NCI-H1436 treated with DMSO at 0.1 percent for 48 hours (cell line): ENCODE measurements at places on chromosomes 12 and 14.

DNA sequence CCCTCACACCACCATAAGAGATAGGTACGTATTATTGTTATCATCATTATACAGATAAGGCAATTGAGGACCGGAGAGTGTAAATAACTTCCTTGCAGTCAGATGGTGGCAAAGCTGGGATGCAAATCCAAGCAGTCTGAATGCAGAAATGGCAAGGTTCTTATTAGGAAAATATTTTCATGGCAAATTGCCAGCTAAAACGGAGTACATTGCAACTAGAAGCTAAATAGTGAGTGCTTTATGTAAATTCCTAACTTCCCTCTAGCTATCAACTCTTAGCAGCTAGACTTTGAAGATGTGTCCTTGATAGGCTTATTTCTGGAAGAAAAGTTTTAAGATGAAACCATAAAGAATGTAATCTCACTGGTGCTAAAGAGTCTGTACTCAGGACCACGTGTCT is 323.9 kb upstream of the DIO2 start:
- DNase-seq = no peak

GRCh38 chr14:27253966-27254365 is 656.1 kb upstream of the NOVA1 start:
- DNase-seq = no peak

GRCh38 chr12:2961705-2962104 is 2.5 kb downstream of the TEAD4 start:
- DNase-seq = no peak

DNA sequence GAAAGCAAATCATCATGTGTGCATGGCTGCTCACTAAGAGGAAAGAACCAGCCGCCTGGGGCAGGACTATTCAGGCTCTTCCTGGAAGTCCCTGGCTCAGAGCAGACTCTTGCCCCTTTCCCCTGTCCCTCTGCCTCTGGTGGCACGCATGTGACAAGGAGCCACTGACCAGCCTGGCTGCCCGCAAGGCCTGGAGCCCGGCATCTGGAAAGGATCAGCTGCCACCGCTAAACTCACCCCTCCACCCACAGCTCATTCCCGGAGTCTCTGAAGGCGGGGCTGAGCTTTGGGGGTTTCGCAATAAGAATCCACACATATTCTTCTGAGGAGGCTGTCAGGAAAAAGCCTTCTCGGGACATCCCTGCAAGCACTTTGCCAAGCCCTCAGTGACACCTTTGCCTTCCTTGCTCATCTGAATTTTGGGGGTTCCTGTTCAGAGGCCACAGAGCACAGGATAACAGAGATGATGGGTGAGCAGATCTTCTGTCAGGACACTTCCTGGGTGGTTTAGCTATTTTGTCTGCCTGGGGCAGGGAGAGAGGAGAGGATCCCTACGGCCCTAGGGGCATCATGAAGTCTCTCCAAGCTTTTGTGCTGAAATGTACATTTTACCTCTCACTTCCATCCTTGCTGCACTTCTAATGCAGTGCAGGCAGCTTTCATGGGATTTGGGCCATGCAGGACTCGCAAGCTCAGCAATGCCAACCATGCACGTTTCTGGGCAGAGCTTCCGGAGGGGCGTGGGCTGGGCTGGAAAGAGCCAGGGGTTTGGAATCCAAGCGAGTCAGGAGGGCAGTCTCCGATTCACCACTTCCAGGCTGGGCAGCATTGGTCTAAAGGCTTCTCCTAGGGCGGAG is 124.8 kb upstream of the MAP1LC3B2 start:
- DNase-seq = no peak

DNA sequence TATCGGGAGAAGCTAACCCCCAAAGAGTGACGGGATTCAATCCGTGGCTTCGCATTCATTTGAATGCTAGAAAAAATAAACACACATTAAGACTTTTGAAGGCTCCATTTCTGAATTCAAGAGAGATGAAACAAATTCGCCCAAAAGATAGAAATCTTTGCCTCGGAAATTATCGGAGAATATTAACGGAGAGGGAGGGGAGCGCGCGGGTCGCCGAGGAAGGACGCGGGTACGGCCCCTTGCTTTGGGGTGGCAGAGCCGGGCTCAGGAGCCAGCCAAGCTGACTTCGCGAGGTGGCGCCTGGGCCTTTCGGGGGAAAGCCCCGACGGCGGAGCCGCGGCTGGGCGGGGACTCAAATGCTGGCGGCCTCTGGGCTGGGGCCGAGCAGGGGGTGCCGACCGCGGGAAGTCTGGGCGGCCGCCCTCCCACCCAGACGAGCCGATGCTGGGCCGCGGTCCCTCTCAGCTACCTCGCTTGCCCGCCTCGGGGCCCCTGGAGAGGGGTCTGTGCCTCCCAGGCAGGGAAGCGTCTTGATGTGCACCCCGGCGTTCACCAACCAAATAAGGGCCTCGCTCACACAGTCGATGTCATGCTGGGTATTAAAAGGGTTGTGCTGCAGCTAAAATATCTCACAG is 14.7 kb downstream of the NKX2-1 start:
- DNase-seq = no peak

DNA sequence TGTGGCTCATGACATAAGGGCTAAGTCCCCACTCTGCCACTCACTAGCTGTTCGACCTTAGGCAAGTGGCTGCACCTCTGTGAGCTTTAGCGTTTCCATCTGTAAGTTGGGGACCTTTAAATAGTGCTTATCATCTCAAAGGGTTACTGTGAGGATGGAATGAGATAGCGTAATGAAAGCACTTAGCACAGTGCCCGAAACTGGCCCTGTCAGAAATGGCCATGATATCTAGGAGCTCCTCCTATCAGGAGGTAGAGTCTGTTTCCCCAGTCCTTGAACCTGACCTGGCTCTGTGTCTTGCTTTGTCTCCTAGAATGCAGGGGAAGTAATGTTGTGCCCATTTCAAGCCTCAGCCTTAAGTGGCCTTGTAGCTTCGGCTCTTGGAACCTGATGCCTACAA is 211.0 kb downstream of the RBM19 start:
- DNase-seq = no peak

GRCh38 chr12:43893670-43894069 is 57.8 kb downstream of the TMEM117 start:
- DNase-seq = no peak

DNA sequence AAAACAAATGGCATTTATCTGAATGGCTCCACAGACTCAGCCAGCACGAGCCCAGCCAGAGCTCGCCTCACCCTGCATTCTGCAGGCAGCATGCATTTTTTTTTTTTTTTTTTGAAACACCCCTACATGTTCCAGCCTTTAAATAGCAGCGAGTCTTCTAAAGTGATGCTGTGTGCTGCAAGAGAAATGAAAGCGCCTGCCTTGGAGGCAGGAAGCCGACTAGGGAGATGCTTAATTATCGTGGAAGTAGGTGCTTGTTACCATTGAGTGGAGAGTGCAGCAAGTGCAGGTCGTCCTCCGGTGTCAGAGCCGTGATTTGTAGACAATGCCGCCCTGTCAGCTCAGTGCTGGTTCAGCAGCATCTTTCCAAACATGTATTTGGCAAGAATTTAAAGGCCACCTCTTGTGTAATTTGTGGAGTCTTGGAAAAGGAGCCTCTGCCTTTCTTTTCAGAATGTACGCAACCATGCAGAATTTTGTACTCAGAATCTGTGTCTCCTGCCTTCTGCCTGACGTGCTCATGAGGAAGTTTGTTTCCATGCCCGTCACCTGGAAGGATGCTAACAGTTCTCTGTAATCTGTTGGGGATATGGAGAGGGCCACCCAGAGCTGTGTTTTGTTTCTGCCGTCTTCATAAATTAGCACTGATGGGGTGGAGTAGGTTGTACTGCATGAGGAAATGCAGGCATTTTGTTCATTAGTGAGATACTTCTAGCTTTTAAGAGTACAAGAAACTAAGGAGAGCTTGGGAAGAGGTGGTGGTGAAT is 345.9 kb upstream of the RGS6 start:
- DNase-seq = no peak

- no peak for DNase-seq
Observed at GRCh38 chr14:100034961-100035500, 30.2 kb upstream of the EVL start.
